ENCODE measurements at places on chromosomes 5 and 9.

GRCh38 chr5:146165903-146166302, 16.5 kb downstream of the LARS1 start:
- DNase-seq, result no peak

DNA sequence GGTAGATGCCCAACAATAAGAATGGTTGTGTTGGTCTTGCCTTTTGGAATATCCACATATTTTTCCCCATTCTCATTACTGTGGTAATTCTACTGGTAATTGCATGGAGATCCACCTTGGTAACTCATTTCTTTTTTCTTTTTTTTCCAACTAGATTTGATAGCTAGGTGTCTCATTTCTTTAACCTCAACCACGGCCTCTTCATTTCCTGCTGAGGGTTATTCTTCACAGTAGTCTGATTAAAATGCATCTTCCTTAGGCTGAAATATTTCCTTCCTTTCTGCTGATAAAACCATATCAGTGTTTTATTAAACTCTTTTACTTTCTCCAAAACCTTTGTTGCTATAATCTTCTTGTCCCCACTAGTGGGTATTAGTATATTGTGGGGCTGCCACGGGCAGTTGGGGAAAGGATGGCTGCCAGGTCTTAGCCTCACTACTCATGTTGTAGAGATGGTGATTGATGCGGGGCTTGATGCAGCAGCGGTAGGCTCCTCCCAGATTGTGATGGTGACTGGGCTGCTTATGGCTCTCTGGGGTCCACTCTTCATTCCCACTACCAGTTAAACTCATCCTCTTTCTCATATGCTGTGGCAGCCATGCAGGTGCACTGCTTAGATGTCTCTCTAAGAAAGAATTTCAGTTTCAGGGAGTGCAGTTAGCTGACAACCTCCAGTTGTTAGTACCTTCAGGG, 35.9 kb downstream of the KIF2A start:
- no peak for DNase-seq

GRCh38 chr9:34341659-34342295, 12.4 kb downstream of the NUDT2 start:
- no peak for DNase-seq

GRCh38 chr5:97224112-97224750, 41.2 kb upstream of the RIOK2 start:
- DNase-seq, result no peak

DNA sequence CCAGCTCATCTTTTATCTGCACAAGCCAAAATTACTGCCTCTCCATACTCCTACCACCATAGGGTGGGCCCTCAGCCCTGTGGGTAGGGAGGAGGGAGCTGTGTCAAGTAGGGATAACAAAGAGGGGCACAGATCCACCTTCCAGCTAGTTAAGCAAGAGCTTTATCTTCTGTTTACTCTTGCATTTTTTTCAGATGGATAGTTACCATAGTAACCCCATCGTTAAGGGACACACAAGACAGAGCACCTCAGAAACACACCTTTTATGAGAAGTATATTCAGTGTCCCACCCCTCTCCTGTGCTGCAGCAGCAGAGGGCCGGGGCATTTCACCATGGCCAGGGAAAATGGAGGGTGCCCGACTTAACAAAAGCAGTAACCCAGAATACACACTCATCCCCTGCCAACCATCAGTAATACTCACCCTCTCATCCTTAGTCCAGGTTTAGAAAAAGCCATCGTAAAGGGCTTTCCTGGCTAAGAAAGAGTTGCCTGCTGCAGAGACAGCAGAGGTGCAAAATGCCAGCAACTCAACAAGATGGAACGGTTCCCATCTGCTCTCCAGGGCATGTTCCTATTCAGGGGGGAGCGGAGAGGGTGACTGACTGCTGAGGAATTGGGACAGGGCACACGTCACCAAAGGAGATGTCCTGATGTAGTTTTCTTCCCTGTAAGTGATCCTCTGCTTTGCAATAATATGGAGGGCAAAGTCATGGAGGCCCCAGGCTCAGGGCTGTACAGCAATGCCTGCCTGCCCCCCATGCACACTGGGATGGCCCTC, 25.1 kb downstream of the MACROH2A1 start:
- no peak for DNase-seq

DNA sequence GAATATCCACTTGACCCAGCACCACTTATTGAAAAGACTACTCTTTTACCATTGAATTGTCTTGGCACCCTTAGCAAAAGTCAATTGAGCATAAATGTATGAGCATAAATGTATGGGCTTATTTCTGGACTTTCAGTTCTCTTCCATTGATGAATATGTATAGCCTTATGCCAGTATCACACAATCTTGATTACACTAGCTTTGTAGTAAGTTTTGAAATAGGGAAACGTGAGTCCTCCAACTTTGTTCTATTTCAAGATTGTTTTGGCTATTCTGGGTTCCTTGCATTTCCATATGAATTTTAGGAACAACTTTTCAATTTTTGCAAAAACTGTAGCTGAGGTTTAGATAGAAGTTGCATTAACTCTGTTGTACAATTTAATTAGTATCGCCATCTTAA, 601.0 kb downstream of the TLE1 start:
- no peak for DNase-seq

DNA sequence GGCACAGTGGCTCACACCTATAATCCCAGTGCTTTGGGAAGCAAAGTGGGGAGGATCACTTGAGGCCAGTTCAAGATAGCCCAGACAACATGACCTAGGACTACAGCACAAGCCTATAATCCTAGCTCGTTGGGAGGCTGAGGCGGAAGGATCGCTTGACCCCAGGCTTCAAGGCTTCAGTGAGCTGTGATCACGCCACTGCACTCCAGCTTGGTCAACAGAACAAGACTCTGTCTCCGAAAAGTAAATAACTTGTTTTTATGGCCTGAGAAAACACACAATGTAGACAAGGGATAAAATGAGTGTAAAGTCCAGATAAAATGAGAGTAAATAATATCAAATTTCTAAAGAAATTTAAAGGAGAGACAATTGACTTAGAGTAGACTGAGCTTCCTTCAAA, 26.3 kb downstream of the SHLD3 start:
- no peak for DNase-seq

DNA sequence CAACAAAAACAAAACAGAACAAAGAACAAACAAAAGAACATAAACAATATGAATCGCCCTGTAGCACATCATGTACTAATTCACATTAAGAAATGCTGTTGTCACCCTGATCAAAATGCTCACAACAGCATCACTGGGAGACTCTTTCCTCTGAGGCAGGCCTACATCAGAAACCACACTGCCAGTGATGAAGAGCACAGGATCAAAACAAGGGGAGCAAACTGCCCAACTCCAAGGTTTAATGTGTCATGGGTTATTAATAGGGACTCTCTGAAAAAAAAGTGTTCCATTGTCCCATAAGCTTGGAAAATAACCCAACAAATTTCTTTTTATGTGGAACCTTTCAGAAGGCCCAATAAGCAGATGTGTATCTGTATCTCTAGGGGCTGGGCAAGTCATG, 74.2 kb downstream of the PTPN3 start:
- no peak for DNase-seq

DNA sequence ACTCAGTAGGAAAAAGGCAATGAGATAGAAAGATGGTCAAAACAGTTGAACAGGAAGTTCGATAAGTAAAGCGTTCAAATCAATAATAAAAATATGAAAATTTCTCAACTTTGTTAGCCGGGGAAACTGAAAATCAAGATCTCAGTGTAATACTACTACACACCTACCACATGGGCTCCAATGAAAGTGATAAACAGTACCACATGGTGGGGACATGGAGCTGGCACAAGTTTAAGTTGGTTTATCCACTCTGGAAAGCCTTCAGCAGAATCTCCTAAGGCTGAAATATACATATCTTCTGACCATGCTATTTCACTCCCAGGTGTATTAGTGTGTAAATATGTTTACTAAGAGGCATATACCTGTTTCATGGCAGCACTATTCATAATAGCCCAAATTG, 126.8 kb downstream of the NXNL2 start:
- no peak for DNase-seq
